ENCODE measurements at places on chromosomes 16 and 17.

- no peak for DNase-seq
These were observed 21.6 kb upstream of the CDH1 start for GRCh38 chr16:68715471-68715870.

DNA sequence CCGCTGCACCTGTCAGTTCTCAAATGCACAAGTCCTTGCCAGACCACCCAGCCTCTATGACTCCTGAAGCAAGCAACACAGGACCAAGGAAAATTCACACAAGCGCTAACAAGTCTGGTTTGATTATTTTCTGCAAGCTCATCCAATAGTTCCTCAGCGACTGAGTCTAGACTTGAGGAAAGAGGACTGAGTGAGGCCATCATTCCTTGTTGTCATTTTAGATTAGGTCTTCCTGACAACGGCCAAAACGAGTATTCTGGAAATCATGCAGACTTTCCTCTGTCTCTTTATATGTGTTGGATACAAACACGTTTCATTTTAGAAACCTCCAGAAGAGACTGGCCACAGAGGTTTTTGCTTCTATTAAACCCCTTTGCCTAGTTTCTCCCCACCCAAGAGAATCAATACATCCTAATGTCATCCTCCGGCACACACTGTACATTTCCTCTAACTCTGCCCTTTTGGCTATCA is 561 bp downstream of the CCDC47 start:
- no peak for DNase-seq

DNA sequence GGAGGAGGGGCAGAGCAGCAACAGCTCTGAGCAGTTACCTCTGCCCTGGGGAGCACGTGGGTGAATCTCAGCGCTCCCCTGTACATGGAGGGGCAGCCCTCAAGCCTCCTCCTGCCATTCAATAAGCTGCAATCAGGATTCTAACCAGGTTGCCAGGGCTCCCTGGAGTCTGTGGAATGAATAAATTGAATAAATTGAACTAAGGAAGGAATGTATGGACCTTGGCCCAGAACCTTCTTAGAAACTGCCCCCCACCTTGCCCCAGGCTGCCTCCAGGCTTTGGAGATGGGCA is 1.6 kb upstream of the CDH16 start:
- no peak for DNase-seq

DNA sequence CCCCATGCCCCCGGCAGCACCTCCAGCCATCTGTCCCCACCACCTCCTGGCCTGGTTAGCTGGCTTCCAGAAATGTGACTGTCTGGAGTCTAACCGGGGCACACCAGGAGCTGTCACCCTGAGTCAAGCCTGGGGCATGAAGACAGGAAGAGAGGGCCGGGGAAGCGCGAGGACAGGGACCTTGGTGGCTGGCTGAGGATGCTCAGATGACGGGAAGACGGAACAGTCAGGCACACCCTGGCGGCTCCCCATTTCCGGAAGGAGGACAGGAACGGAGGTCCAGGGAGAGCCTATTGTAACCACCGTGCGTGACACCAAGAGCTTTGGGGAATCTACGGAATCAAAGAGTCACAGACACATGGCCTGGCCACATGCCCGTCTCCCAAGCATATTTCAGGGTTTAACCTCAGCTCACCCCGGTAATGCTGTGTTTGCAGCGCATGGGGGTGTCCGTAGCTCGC is 51.7 kb downstream of the SDK2 start:
- no peak for DNase-seq

- no peak for DNase-seq
These were observed 131.1 kb downstream of the PHKB start for GRCh38 chr16:47592232-47592631.

- no peak for DNase-seq
These were observed 11.6 kb upstream of the GRB2 start for GRCh38 chr17:75417054-75417580.

- no peak for DNase-seq
These were observed 1.1 kb upstream of the PKD1L3 start for GRCh38 chr16:72001180-72001874.

DNA sequence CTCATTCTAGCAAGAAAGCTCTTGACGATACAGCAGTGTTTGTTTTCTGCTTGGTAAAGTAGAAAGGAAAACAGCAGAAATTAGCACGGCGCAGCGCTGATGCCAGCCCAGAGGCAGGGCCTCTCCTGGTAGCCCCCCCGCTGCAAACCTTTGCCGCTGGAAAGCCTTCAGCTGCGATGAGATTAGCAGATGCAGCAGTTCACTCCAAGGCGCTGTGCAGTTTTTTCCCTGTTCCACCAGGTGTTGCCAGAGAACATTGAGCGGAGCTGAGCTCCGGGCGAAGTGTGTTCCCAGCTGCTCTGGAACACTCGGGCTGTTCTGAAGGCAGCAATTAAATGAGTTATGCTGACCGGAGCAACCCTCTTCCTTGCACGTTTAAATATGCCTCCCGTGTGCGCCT is 72.5 kb downstream of the RBFOX1 start:
- DNase-seq = peak; percentile 79

DNA sequence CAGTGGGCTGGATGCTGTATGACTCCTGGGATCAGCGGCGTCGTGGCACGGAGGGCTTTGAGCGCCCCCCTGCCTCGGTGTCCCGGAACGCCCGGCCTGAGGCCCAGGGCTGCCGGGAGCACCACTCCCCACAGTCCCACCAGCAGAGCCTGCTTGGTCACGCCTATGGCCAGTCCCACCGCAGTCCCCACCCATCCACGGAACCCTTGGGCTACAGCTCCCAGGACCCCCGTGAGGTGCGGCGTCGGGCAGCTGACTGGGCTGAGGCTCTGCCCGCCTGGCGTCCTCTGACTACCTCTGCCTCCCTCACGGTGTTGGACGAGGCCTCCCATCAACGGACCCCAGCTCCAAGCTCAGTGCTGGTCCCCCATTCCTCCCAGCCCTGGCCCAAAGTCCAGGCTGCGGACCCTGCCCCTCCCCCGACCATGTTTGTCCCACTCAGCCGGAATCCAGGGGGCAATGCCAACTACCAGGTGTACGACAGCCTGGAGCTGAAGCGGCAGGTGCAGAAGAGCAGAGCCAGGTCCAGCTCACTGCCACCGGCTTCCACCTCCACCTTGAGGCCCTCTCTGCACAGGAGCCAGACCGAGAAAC is 1.6 kb downstream of the SPEM2 start:
- DNase-seq = no peak

- no peak for DNase-seq
These were observed 66.6 kb upstream of the RPH3AL start for GRCh38 chr17:419073-419735.

DNA sequence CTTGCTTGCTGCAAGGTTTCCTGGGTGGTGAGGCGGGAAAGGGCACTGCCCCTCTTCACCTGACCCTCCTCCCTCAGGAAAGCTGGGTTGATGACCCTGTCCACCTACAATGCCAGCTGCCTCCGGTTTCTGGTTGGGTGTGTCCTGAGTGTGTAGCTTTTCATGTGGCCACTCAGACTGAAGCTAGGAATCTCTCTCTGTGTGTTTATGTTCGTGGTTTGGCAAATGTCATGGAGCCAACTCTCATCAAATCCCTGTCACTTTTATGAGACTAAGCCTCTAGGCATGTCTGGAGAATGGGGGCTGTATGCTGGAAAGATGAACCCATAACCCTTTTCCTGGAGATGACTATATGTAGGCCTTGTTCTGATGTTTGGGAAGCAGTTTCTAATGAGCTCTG is 17.1 kb downstream of the PLEKHG4 start:
- no peak for DNase-seq

- DNase-seq = no peak
These were observed 210.0 kb downstream of the MAP2K4 start for GRCh38 chr17:12230481-12231354.

DNA sequence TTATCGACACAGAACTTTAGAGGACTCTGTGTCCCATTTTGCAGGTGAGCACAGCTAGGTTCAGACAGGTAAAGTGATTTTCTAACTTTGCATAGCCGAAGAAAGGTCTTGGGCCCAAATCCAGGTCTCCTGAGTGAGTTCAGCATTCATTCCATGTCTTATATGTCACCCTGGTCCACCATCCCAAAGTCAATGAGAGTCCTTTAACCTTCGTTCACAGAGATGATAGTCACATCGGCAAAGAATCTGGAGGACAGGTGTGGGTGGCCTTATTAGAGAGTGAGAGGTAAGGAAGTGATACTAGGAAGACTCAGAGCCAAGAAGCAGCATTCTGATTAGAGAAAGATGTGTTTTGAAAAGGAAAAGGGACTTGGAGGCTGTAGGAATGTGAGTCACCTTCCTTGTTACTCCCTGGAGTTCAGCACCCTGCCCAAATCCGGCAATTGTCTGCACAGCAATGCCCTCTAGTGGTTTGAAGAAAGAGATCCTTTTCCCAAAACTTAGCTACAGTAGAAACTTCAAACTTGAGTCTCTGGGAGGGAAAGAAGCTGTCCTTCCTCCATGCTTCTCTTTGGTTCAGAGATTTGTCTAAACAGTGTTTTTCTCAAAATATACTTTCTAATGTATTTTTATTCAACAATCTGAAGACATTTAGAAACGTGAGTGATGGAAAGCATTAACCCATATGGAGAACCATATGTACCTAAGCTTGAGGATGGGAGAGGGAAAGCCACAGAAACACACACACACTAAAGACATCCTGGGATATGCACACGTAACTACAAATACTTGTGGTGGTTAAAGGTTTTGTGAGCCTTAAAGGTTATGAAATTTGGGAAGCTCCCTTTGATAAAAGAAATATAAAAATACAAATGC is 96.4 kb upstream of the SHISA6 start:
- DNase-seq = no peak

- DNase-seq = no peak
These were observed 38.4 kb downstream of the FAM20A start for GRCh38 chr17:68562736-68563135.

DNA sequence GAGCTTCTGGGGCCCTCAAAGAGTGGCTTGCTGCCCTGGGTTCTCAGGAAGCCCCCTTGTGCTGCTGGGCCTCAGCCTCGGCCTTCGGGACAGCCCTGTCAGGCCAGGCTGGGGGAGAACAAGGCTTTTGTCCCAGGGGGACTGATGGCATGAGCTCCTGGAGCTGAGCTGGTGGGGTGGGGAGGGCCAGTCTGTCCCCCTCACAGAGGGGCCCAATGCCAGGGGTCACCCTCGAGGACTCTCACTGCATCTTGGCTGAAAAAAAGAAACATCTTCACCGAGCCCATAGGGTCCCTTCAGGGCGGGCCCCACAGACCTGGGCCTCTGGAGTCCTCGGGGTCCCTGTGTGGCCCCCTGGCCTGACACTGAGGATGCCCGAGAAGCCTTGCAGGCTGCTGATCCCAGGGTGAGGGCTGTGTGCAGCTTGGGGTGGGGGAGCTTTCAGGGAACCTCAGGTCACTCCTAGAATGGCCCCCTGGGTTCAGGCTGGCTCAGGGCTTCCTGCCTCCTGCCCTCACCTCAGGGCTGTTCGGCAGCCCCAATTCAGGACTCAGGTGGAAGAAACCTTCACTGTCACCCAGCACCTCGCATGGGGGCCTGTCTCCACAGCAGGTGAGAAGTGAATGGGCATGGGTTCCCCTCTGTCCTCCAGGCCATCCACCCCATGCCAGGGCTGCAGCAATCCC is 90.5 kb downstream of the TNFRSF13B start:
- DNase-seq = no peak

GRCh38 chr16:1034230-1035065 is 38.1 kb upstream of the SSTR5 start:
- no peak for DNase-seq

GRCh38 chr16:10266809-10267208 is 84.6 kb upstream of the GRIN2A start:
- no peak for DNase-seq

- no peak for DNase-seq
These were observed 213.6 kb downstream of the SEC14L1 start for GRCh38 chr17:77354420-77354669.

DNA sequence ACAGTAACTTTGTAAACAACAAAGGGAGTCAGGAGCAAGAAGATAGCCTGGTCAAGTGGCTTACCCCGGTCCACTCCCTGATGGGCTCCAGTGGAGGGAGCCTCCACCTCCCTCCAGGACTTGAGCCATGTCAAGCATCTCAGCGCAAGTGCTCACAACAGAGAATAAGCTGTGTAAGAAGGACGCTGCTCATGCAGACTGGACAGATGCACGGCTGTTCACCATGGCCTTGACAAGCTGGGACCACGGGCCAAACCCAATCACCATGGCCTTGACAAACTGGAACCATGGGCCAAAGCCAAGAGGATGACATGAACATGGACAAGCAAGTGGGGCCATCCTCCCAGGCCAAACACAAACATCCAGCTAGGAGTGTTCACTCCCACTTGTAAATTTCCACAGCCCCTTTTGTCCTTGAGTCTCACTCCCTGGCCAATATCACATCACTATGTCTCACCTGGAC is 3.4 kb upstream of the PITPNM3 start:
- no peak for DNase-seq

DNA sequence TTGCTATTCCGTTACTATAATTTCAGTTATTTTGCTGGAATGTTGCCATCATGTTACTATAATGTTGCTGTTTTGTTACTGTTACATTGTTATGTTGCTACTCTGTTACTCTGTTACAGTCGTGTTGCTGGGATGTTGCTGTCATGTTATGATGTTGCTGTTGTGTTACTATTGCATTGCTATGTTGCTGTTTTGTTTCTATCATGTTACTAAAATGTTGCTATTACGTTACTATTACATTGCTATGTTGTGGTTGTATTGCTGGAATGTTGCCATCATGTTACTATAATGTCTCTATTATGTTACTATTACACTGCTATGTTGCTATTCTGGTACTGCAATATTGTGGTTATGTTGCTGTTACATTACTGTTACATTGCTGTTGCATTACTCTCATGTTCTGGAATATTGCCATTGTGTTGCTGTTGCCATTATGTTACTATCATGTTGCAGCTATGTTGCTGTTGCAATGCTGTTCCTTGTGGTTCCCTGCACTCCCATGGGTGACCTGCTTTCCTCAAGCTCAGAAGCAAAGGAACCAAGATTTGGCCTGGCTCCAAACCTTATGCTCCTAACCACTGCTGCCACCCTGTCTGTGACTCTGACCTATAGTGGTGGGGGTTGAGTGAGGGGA is 64.4 kb downstream of the ABCC6 start:
- no peak for DNase-seq

DNA sequence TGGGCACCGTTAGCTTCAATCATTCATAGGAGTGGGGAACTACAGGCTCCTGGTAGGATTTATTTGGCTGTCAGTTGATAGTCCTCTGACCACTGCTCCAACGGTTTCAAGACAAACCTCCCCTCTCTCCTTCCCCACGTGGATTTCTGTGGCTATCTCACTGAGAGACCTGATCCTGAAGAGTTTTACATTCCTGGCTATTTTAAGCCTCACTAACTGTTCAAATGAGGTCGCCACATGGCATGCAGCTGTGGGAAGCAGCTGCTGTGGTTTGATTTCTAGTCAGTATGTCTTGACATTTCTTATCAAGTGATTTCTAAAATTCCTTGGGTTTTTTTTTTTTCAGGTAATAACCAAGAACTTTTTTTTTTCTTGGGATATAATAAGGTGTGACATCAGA is 38.3 kb downstream of the CDK5R1 start:
- DNase-seq = no peak

DNA sequence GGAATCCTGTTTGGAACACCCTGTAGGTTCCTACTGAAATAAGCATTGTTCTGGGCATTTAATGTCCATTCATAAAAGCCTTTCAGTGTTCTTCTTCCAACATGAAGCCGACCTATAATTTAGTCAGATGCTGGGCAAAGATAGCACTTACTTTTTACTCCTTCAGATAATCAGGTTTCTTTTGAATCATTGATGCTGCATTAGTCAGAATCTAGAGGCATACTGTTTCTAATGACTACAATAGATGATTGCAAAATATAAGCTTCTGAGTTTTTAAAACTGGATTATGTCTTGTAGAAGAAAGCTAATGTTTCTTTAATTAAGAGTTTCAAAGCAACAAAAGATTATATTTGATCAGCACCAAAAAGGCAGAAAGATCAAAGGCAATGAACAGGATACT is 16.0 kb downstream of the MMD start:
- DNase-seq = no peak

- DNase-seq = peak; percentile 68
These were observed 4.8 kb upstream of the SHISA9 start for GRCh38 chr16:12896562-12896961.

Measured in NCI-H1436 (cell line).